Kidney epithelial cell (primary cell): ENCODE measurements at places on chromosomes 13 and 19. TPM values are rescaled to one million over a fixed set of nuclear protein-coding genes. Genes with fewer than 3 reads are reported as not detected.
A peak's percentile ranks its signal among the peaks of the same experiment; 100 is the strongest.

DNA sequence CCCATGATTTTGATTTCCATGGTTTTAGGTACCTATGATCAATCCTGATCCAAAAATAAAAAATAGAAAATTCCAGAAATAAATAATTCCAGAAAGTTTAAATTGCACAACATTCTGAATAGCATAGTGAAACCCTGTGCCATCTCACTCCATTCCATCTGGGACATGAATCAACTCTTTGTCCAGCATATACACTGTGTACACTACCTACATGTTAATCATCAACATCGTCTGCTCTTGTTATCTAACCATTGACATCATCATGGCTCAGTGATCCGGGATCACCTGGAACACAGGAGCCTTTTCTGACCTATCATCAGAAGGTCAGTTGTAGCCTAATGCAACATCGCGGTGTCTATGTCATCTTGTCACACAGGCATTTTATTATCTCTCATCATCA lies 75.6 kb downstream of the MYO16 start:
- DNase-seq: peak; percentile 7

DNA sequence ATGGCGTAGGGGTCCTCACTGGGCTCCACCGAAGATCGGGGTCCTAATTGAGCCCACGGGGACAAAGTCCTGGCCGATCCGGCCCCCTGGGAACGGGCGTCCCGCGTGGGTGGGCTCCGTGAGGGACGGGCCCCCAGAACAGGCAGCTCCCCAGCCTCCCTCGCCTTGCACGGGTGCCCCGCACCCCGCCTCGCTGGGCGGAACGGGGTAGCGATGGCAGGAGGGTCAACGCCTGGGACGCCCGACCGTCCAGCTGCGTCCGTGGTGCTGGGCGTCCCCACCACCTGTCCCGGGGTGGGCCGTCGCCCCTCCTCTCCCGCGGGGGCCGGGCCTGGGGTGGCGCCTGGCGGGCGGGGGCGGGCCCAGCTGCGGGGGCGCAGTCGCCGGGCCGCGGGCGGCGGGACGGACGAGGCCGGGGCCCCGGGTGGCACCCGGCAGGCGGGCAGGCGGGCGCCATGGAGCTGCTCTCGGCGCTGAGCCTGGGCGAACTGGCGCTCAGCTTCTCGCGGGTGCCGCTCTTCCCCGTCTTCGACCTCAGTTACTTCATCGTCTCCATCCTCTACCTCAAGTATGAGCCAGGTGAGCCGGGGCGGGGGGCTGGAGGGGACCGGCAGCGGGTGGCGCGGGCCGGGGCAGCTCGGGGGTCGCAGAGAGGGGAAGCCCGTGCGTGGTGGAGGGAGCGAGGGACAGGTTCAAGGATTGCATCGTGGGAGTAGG lies at the start of gene TMEM38A:
TSS of gene TMEM38A (plus strand) at position 377 of the 717 bp plus-strand sequence. CDS start at position 456, 79 bp downstream.
- no peak for DNase-seq

GRCh38 chr19:47049307-47049700 lies 880 bp upstream of the TMEM160 start:
- DNase-seq: no peak

- DNase-seq: no peak
These were observed 349.1 kb downstream of the LIG4 start for GRCh38 chr13:107866032-107866940.

DNA sequence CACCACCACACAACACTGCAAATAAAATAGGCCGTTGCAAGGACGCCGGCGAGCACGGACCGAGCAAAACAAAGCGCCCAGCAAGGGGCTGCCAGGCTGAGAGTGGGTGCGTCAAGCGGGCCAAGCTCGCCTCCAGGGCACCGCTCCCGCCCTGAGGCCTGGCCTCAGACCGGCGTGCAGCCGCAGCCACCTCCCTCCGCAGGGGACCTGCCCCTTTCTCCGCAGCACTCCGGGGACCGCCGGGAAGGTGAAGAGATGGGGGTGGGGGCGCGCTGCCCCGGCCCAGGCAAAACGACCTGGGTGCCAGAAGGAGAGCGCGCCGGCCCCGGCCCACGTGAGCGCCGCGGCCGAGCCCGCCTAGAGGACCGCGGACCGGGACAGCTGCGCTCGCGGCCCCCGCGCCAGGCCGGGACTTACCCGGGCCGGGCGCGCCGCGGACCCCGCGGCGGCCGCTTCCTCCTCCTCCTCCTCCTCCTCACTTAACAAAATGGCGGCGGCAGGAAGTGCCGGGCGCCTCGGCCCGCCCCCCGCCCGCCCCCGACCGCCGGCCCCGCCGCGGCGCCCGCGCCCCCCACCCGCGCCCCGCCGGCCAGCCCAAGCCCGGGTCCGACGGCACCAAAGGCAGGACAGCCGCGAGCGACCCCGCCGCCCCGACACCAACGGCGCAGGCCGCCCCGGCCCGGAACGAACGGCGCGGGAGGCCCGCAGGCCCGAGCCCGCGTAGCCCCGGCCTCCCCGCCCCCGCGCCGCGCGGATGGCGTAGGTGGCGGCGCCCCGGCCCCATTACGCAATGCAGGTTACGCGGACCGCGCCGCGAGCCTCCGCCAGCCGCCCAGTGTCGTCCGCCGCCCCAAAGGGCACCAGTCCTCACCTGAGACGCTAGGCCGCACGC lies 674 bp downstream of the BRD4 start:
- DNase-seq: no peak

ZNF765 gene
- total RNA-seq: 8.8 and 9.0 TPM in 2 replicates

DNA sequence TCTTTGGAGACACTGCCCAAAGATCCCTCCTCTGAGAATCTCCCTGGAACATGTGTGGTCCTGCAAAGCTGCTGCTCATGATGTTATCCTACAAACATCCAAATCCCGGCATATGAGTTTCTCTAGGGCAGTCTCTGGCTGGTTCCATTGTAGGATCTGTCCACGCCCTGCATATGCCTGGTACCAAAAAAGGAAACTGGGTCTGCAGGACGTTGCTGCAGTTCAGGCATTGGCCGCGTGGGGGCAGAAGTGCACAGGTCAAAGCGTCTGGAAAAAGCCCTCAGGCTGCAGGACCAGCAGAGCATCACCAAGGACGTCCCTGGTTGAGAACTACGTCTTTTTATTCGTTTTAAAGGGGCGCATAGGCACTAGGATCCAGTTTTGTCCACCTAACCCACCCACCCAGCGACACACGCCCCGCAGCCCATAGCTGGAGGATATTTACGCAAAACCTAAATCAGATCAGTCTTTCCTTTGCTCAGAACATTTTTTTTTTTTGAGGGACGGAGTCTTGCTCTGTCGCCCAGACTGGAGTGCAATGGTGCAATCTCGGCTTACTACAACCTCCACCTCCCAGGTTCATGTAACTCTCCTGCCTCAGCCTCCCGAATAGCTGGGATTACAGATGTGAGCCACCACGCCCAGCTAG lies 12.9 kb upstream of the ZNF564 start:
- DNase-seq: peak; percentile 29

- no peak for DNase-seq
These were observed 12.4 kb downstream of the MTRF1 start for GRCh38 chr13:41250993-41251392.

DNA sequence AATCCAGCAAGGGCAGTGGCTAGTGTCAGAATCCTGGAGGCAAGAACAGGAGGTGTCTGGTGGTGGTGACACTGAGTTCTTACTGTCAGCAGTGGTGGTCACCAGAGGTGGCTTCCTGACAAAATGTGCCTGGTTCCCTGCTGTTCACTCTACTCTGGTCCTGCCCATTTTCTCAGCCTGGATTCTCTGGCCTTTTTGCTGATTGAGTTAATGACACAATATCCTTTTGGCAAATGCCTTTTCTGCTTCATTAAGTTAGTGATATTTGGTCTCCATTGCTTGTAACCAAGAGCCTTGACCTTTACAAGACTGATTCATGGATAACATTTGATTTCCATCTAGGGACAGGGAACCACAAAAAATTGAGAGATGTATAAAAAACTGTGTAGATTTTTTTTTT lies 51.1 kb downstream of the RFC3 start:
- DNase-seq: peak; percentile 50

TMEM86B gene
- total RNA-seq: 2.3 and 7.5 TPM in 2 replicates

- no peak for DNase-seq
These were observed 1.7 kb downstream of the ZNF90 start for GRCh38 chr19:20079476-20079875.

PALM3 gene
- not detected in 2 replicates for total RNA-seq

PRR36 gene
- total RNA-seq: 1.0 and 1.2 TPM in 2 replicates

DNA sequence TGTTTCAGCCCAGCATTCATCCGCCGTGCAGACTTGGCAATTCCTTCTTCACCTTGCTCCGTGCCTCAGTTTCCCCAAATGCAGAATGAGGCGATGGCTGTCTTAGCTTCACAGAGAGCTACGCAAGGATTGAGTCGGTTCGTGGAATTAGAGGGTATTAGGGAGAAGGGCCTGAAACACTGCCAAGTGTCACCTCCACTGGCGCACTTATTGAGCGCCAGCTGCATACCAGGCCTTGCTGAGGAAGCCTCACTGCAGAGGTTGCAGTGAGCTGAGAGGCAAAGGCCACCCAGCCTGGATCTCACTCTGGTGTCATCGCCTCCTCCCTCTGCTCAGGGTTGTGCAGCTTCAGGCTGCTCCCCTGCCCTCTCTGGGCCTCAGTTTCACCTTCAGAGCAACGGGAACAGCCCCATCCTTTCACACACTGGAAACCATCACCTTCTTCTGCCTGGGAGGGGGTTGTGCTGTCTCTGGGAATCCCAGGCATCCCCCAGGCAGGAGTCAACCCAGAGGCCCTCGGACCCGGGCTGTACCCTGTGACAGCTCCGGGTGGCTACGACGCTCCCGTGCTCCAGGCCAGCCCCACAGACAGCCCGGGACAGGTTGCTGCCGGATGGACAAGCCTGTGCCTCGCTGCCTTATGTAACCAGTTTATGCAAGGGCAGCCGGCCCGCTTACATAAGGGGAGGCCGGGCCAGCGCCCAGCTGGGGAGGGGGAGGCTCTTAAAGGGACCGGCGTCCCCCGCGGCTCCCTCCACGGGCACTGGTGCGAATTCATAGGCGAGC lies 31.9 kb downstream of the NFIC start:
- no peak for DNase-seq

GRCh38 chr19:3357271-3357991 lies 9.0 kb upstream of the NFIC start:
- DNase-seq: no peak

RPL21 gene
- 861 and 1,245 TPM in 2 replicates for total RNA-seq
